Bronchus fibroblast of lung (primary cell): ENCODE measurements at places on chromosomes 11 and 22. TPM values are rescaled to one million over a fixed set of nuclear protein-coding genes. Genes with fewer than 3 reads are reported as not detected.

The GNAZ gene
- 0.89 and 1.2 TPM in 2 replicates for total RNA-seq

The CLMP gene
- 74.0 and 90.7 TPM in 2 replicates for total RNA-seq

The GGT1 gene
- 1.0 and 2.2 TPM in 2 replicates for total RNA-seq

The SCUBE2 gene
- 0.30 and 1.2 TPM in 2 replicates for total RNA-seq

The TCN1 gene
- not detected in 2 replicates for total RNA-seq

The IGLL1 gene
- not detected in 2 replicates for total RNA-seq

The APOBEC3B gene
- total RNA-seq = 23.4 and 31.2 TPM in 2 replicates

The CLCF1 gene
- total RNA-seq = 4.0 and 5.4 TPM in 2 replicates

The CALCA gene
- total RNA-seq = not detected in 2 replicates

The BDNF gene
- total RNA-seq = 7.1 and 8.4 TPM in 2 replicates

The OR4C16 gene
- not detected in 2 replicates for total RNA-seq

The KCNJ4 gene
- total RNA-seq = not detected in 2 replicates

The TMEM151A gene
- total RNA-seq = 0.17 and 0.30 TPM in 2 replicates

The STT3A gene
- 147 and 155 TPM in 2 replicates for total RNA-seq

The OR10S1 gene
- not detected in 2 replicates for total RNA-seq

The OR4D5 gene
- total RNA-seq = not detected in 2 replicates

The PGR gene
- total RNA-seq = 0.17 and 0.30 TPM in 2 replicates

The RCOR2 gene
- 7.4 and 8.6 TPM in 2 replicates for total RNA-seq

The PIH1D2 gene
- 1.3 and 1.8 TPM in 2 replicates for total RNA-seq

The FAM180B gene
- not detected in 2 replicates for total RNA-seq

The DBX1 gene
- total RNA-seq = not detected in 2 replicates

The MEI1 gene
- 0.50 and 1.2 TPM in 2 replicates for total RNA-seq

The UBASH3B gene
- 10.3 and 10.6 TPM in 2 replicates for total RNA-seq

The NXPE4 gene
- total RNA-seq = not detected in 2 replicates

The KRTAP5-8 gene
- total RNA-seq = not detected in 2 replicates

The ALDH3B2 gene
- total RNA-seq = not detected in 2 replicates

The SLC37A2 gene
- total RNA-seq = 4.9 and 5.0 TPM in 2 replicates

The RIMBP3C gene
- total RNA-seq = 0.15 and 0.17 TPM in 2 replicates

The ADAMTS15 gene
- total RNA-seq = 5.5 TPM in 2 replicates

The KCNE3 gene
- total RNA-seq = 0.45 and 1.2 TPM in 2 replicates

The DNHD1 gene
- total RNA-seq = 2.0 and 2.1 TPM in 2 replicates

The PRG3 gene
- not detected in 2 replicates for total RNA-seq

The HPS4 gene
- 16.0 and 18.3 TPM in 2 replicates for total RNA-seq

The EIF3F gene
- total RNA-seq = 513 and 608 TPM in 2 replicates

The PANX3 gene
- total RNA-seq = not detected in 2 replicates

The SPDYC gene
- total RNA-seq = not detected in 2 replicates

The HIRA gene
- 16.8 and 18.4 TPM in 2 replicates for total RNA-seq

The ASRGL1 gene
- total RNA-seq = 1.8 and 3.1 TPM in 2 replicates

The SERHL2 gene
- total RNA-seq = 2.4 and 3.0 TPM in 2 replicates

The PIK3IP1 gene
- total RNA-seq = 9.5 and 11.3 TPM in 2 replicates

The TTC36 gene
- total RNA-seq = 1.0 TPM in 1 of 2 replicates, not detected in the other

The MS4A7 gene
- not detected in 2 replicates for total RNA-seq

The DKK3 gene
- total RNA-seq = 168 and 171 TPM in 2 replicates

The ROBO3 gene
- total RNA-seq = 31.7 and 37.8 TPM in 2 replicates

The TTLL1 gene
- 10.4 and 11.3 TPM in 2 replicates for total RNA-seq

The LMO2 gene
- 0.30 and 0.84 TPM in 2 replicates for total RNA-seq

The FAM227A gene
- 0.67 and 1.8 TPM in 2 replicates for total RNA-seq

The NAALADL1 gene
- 41.6 and 44.4 TPM in 2 replicates for total RNA-seq

The CTSW gene
- total RNA-seq = 0.15 and 0.34 TPM in 2 replicates
